Islet precursor cell (in vitro differentiated cells): ENCODE measurements at places on chromosomes 1 and 21.

DNA sequence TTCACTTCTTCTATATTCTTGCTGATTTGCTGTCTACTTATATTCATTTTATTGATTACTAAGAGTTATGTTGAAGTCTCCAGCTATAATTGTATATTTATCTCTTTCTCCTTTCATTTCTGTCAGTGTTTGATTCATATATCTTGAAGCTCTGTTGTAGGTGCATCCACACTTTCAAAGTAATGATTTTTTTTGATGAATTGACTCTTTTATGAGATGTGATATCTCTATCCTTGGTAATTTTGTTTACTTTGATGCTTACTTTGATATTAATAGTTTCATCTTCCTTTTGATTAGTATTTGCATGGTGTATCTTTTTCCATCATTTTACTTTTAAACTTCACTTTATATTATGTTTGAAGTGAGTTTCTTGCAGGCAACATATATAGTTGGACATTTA is 110.8 kb downstream of the XPR1 start:
- no peak for DNase-seq

- DNase-seq: no peak
Measured at GRCh38 chr1:243269461-243269801, 13.6 kb downstream of the SDCCAG8 start.

DNA sequence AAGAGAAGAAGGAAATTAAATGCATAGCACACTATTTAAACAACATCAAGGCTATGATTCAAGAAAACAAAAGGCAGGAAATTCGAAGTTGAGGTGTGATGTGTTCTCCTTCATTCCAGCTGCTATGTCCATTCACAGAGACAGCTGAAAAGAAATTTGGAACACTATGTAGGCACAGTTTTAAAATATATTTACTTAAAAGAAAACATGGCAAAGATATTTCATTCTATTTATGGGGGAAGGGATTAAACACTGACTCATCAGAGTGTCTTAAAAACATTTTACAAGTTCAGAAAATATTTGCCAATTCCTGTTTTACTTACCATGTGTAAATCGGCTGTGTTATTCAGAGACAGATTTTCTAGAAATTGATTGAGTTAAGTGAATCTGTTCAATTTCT is 39.4 kb upstream of the NGF start:
- no peak for DNase-seq

DNA sequence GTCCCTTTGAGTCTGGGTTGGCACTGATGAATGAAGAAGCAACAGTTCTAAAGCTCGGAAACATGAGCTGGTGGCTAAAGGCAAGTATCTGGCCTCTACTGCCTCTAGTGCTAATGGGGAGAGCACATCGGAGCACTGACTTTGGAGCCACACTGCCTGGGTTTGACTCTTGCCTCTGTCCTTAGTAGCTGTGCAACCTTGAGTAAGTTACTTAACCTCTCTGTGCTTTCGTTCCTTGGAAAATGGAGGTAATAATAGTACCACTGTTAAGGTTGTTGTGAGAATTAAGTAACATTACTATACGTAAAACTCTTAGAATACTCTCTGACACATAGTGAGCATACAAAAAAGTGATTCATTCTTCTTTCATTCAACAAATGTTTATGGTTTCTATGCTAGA is 211.2 kb downstream of the ATG4C start:
- no peak for DNase-seq

GRCh38 chr1:46210561-46210960 is 7.4 kb downstream of the LURAP1 start:
- DNase-seq: no peak

GRCh38 chr1:3092530-3092929 is 23.5 kb downstream of the PRDM16 start:
- no peak for DNase-seq

- DNase-seq: peak; percentile 39
Measured at GRCh38 chr1:228347181-228347580, 59.5 kb downstream of the TRIM11 start.

- DNase-seq: peak; percentile 90
Measured at GRCh38 chr1:37808369-37809319, 636 bp upstream of the YRDC start.

DNA sequence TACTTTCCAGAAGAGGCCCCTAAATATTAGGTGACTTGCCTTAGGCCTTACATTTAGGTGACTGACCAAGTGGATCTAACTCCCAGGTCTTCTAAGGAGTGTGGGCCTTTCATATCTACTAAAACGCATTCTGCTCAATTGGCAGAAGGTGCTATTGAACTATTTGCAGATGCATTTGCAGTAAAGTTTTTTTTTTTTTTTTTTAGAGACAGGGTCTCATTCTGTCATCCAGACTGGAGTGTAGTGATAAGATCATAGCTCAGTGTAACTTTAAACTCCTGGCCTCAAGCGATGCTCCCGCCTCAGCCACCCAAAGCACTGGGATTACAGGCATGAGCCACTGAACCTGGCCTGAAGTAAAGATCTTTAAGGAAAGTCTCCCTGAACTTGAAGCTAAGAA is 13.0 kb upstream of the ACBD6 start:
- peak; percentile 66 for DNase-seq

DNA sequence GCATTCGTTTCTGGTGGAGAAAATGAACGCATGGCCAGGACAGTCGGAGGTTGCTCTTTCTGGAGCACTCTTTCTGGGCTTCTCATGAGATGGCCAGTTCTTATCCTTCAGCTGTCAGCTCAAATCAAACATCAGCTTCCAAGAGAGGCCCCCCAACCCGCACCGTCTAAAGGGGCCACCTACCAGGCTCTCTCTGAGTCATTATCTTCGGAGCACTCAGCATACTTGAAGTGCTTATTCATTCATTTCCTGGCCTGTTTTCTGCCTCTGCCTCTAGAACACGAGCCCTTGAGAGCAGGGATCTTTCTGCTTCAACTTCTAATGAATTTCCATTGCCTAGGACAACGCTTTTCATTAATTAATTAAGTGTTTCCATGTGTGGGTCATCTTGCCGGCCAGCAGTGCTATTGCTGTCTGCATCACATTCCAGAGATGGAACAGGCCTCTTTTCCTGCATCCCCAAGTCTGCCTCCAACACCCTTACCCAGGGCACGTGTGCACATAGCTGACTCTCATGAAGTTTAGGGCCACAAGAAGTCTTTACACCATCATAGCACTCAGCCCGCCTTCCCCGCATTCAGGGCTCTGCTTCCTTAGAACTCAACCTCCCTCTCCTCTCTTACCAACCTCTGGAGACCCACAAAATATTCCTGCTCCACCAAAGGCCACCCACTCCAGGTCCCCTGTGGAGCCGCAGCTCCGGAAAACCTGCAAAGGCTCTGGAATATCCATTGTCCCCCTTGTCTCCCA is 52.1 kb upstream of the LAPTM5 start:
- peak; percentile 89 for DNase-seq

- no peak for DNase-seq
Measured at GRCh38 chr1:203676455-203676854, 49.8 kb downstream of the ATP2B4 start.

GRCh38 chr1:119308130-119308700 is 60.4 kb upstream of the HAO2 start:
- DNase-seq: no peak

- DNase-seq: no peak
Measured at GRCh38 chr1:15728937-15729657, 7.0 kb upstream of the SLC25A34 start.

- no peak for DNase-seq
Measured at GRCh38 chr1:184388319-184388889, 1.6 kb downstream of the C1orf21 start.

DNA sequence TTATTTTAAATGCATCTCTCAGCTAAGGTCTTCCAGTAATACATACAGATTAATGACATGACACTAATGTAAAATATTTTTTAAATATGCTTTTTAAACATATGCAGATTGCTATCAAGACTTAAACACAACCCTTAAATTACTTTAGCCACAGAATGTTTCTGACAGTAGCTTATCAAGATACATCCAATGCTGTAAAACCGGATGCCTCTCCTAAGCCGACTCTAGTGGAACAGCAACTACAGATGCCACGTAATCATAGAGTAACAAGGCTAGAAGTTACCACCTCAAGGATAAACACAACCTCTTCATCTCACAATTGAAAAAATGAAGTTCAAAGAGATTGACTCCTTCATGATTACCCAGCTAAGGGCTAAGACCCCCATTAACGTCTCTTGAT is 68.4 kb downstream of the ZZZ3 start:
- DNase-seq: no peak

GRCh38 chr1:2174348-2175054 is 20.1 kb downstream of the FAAP20 start:
- peak; percentile 91 for DNase-seq

DNA sequence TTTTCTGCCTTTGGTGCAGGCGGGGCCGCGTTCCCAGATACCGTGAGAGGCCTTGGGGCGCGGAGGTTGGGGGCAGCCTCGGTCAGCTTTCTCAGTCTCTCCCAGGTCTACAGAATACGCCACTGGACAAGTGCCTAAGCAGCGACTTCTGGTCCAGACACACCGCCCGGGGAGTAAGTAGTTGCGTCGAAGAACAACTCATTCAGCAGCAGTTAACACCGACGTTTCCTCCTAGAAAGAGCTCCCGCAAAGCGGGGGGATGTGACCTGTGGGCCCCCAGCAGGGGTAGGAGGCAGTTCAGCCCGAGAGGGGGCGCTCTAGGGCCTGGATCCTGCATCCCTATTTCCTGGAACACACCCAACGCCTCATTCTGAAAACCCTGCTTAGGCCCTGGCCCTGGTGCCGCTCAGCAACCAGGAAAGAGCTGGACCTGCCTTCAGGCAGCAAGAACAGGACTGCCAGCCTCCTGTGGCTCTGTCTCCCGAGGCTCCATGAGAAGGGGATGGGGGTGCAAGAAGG is 6.5 kb upstream of the BARHL2 start:
- DNase-seq: peak; percentile 87

GRCh38 chr1:27235827-27236226 is 1.4 kb downstream of the WDTC1 start:
- no peak for DNase-seq

- peak; percentile 95 for DNase-seq
Measured at GRCh38 chr1:163069142-163069541, at the start of gene RGS4. RGS4 (plus strand) TSS chr1:163069361; CDS start chr1:163069485, 124 bp downstream.

- peak; percentile 98 for DNase-seq
Measured at GRCh38 chr1:234746798-234747196, 136.8 kb upstream of the IRF2BP2 start.

DNA sequence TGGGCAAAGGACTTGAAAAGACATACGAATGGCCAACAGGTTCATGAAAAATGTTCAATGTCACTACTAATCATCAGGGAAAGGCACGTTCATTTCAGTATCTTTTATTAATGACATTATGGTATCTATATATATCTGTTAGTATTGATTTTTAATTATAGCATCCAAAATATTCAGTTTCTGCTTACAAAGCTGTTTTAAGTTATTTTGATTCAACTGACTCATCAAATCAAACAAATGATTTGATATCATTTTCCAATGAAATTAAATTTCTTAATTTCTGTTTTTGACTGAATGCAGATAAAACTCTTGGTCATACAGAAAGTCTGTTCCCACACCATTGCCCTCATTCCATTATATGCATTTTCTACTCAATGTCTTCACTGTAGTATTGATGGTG is 315.9 kb downstream of the PDE4B start:
- no peak for DNase-seq

GRCh38 chr1:228180959-228181644 is 15.5 kb downstream of the IBA57 start:
- no peak for DNase-seq

GRCh38 chr1:183144752-183145151 is 41.3 kb upstream of the LAMC2 start:
- no peak for DNase-seq

GRCh38 chr1:154406886-154407197 is 1.7 kb downstream of the IL6R start:
- DNase-seq: no peak

GRCh38 chr1:234468580-234468979 is 10.4 kb downstream of the TARBP1 start:
- DNase-seq: no peak

- DNase-seq: no peak
Measured at GRCh38 chr21:35111321-35111930, 62.3 kb upstream of the RUNX1 start.

GRCh38 chr1:203036135-203036534 is 9.8 kb downstream of the PPFIA4 start:
- no peak for DNase-seq

DNA sequence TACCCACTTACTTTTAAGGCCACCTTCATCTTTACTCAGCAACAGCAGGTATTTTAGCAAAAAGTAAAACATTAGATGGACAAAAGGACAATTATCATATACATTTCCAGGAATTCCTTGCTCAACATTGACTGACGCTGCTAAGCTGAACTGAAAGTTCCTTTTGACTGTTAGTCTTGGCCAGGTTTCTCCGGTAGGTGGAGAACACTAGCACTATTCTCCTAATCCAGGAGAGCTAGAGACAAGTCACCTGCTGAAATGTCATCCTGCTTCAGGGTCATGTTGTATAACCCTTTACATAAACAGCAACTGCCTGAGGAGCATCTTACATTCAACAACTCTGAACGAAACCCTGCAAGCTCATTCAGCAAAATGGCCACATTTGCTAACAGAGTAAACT is 109.0 kb upstream of the ESRRG start:
- no peak for DNase-seq

DNA sequence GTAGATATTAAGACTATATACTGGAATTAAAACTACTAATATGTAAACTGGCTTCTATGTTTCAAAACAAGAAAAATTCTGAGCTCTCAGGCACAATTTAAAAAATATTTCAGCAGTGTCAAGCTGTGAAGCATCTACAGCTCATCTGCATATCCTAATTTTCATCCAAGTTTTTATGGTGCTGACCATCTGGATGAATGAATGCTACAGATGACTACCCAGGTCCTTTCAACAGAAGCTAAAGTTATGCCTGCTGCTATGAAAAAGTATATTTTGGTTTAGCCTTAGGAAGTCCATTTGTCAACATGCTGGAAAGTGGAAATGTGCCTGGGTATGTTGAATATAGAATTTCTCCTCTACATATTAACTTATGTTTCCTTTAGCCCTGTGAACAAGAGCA is 206.9 kb downstream of the NEGR1 start:
- DNase-seq: no peak

- DNase-seq: peak; percentile 66
Measured at GRCh38 chr1:65141394-65141793, 6.6 kb upstream of the AK4 start.

- no peak for DNase-seq
Measured at GRCh38 chr1:51745304-51745570, 128.3 kb downstream of the OSBPL9 start.

- no peak for DNase-seq
Measured at GRCh38 chr1:19524791-19525190, 39.5 kb upstream of the CAPZB start.

DNA sequence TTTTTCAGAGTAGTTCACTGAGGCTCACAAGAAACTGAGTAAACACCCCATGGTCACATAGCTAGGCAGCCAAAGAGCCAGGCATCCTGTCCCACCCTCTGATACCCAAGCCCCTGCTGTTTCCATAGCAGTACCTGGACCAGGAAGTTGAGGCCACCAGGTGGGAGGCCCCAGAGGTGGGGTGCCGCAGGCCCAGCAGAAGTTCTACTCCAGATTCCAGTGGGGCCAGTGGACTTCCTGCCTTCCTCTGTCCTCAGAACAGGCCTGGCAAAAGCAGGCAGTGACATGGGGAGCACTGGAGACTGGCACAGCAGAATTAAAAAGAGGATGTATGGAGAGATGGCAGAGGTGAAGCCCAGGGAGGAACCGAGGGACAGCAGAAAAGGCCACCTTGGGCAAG is 19.0 kb downstream of the FOXO6 start:
- DNase-seq: no peak

- DNase-seq: peak; percentile 50
Measured at GRCh38 chr21:44702973-44703730, 6.2 kb downstream of the KRTAP10-12 start.
